Right ventricle myocardium superior (tissue), 1 donor: ENCODE measurements at places on chromosomes 5 and 9. TPM values are rescaled to one million over a fixed set of nuclear protein-coding genes. Genes with fewer than 3 reads are reported as not detected.

Gene EXOSC2
- total RNA-seq = 10.9 TPM

Gene KLF4
- total RNA-seq = 32.4 TPM

Gene KIF4B
- total RNA-seq = not detected

Gene MARVELD2
- total RNA-seq = 0.94 TPM

Gene PCDHA9
- not detected for total RNA-seq

Gene STPG3
- total RNA-seq = 1.3 TPM

Gene UGT3A2
- not detected for total RNA-seq

Gene SPATA31E1
- total RNA-seq = not detected

Gene GLRX
- 104 TPM for total RNA-seq

DNA sequence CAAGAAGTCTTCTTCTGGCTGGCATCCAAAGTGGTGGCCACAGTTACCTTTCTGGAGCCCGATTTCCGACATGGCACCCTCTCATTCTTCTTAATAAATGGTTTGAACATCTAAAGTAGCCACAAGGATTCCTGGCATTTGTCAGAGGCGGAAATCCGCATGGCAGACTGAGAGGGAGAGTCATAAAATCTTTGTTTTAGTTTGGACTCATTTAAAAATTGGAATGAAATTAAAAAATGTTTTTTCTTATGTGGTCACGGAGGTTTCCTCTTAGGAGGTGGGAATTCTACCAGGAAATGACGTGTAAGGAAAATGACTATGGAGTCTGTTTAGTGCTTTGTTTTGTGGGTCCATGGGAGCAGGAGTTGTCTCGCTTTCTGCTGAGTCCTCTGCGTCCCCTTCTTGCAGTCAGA is 133.0 kb upstream of the PTCH1 start:
- no peak for DNase-seq

DNA sequence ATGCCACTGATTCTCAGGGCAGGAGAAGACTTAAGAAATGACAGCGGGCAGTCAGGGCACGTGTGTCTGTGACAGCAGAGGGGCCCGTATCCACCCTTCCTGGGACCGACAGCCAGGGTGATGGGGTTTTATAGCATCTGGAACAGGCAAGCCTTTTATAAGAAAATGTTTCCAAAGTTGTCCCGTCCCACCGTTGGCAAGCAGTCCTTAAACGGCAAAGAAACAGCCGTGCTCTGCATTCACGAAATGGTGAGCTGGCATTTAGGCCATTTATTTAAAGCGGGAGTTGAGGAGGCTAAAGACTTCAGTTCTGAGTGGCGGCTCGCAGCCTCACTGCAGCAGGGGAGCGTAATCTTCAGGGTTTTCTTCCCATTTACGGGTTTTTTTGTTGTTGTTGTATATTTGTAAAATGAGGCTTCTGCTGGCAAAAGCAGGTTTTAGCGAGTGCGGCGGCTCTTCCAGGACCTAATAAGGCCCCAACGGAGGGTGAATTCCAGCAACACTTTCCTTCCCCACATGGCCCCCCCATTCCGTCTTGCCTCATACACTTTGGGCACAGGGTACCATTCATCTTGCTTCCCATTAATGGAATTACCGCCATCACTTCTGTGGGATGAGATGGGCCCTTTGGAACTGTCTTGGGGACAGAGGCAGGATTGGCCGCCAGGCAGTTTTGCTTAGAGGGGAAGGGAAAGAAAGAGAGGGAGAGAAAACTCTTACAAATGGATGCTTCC is 15.8 kb downstream of the NEK6 start:
- no peak for DNase-seq

DNA sequence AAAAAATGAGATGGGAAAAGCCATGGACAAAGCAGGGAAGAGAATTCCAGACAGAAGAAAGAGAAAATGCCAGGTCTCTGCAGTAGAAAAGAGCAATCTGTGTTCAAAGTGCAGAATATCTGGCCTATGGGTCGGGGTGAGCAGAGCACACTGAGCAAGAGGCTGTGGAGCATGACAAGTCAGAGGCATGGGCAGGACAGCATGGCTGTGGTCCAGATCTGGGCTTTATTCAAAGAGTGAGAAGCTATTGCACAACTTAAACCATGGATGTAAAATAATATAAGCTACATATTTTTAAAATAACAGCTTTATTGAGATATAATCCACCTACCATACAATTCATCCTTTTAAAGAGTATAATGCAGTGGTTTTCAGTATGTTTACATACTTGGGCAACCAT is 133.1 kb upstream of the SPDL1 start:
- DNase-seq = no peak

- DNase-seq = no peak
Observed at GRCh38 chr5:136905571-136905970, 540.2 kb upstream of the TRPC7 start.

DNA sequence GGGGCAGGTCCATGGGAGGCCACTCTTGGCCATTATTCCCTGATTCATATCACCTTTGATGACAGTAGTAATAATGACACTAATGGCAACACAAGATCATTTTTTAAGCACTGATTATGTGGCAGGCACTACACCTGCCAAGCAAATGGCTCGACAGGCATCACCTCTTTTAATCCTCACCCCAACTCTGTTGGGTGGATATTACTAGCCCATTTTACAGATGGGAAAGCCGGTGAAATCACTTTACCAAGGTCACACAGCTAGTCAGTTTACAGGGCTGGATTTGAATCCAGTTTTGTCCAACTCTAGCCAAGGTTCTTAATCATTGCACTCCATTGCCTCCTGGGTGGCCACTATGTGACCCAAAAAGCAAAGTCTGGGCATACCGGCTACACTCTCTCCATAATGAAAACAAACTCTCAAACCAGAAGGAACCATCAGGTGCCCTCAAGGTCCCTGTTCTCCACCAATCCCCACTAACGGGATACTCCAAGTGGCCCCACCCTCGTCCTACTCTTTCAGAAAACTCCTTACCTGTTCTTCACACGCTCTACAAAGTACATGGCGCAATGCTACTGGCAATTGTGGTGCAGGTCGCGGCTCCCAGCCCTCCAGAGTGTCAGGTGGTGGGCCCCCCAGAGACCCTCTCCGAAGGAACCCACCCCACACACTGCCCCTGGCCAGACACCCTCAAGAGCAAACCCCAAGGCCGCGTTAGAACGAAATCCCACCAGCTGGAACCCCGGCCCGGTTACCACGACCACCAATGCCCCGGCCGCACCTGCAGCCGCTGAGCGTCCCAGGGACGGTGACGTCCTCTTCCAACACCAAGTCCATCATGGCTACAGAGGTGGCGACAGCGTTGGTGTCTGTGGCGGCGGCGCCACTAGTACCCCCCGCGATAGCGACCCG is 572 bp downstream of the CDK5RAP2 start:
- no peak for DNase-seq

GRCh38 chr9:131942146-131942720 is 137.4 kb downstream of the MED27 start:
- no peak for DNase-seq
